NCI-H345 (cell line): ENCODE measurements at places on chromosomes 6 and 20.
A peak's percentile ranks its signal among the peaks of the same experiment; 100 is the strongest.

DNA sequence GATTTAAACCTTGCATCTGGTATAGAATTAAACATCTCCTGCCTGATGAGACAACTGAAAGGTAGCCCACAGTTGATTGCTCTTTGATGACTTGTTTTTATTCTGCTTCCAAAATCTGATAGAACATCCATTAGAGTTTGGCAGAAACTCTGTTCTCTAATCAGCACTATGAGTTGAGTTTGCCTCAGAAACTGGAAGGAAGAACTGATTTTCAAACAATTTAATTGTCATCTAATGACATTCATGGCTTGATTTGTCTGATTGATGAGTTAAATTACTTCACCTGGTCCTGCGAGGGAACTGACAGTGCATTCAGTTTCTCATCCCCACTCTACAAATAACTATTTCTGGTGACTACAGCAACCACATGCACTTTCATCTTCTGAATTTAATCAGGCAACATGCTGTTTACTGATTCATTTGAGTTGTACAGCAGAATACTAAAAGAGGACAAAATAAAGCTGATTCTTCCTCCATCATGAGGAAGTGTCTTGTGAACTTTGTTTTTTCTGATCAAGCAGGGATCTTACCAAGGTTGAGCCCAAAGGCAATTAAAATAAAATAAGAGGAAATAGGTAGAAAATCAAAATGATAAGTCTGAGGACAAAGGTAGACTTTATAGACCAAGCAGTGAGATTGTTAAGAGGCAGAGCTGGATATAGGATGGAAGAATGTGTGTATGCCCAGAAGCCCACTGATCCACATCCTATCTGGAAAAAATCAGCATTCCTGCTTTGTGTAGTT is 15.7 kb upstream of the MRAP2 start:
- no peak for DNase-seq

DNA sequence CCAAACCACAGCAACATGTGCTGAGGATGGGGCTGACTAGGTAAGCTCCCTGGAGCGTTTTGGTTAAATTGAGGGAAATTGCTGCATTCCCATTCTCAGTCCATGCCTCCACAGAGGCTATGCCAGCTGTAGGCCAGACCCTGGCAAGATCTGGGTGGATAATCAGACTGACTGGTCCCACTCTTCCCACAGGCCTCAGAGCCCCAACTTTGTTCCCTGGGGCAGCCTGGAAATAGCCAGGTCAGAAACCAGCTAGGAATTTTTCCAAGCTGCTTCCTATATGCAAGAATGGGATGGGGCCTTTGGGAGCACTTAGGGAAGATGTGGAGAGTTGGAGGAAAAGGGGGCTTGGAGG is 1.5 kb upstream of the VEGFA start:
- no peak for DNase-seq

GRCh38 chr6:68635706-68636513 is 828 bp downstream of the ADGRB3 start:
- DNase-seq: peak; percentile 59

DNA sequence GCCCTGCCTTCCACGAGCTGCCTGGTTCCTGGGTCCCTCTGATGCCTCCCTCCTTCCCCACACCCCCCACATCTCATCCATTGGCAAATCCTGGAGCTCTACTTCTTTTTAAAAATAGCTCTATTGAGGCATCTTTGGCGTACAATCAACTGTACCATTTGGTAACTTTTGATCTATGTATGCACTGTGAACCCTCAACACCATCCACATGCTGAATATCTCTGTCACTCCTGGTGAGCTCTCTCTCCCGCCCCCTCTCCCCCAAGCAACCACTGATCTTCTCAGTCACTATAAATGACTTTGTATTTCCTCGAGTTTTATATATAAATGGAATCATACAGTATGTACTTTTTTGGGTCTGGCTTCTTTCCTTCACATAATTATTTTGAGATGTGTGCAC is 22.4 kb upstream of the PMEPA1 start:
- DNase-seq: no peak

- DNase-seq: no peak
Observed at GRCh38 chr6:87979737-87980136, 67.9 kb upstream of the SPACA1 start.

GRCh38 chr6:149885888-149886287 is 12.0 kb downstream of the RAET1E start:
- no peak for DNase-seq

- no peak for DNase-seq
Observed at GRCh38 chr6:100663219-100663863, 198.6 kb upstream of the SIM1 start.

DNA sequence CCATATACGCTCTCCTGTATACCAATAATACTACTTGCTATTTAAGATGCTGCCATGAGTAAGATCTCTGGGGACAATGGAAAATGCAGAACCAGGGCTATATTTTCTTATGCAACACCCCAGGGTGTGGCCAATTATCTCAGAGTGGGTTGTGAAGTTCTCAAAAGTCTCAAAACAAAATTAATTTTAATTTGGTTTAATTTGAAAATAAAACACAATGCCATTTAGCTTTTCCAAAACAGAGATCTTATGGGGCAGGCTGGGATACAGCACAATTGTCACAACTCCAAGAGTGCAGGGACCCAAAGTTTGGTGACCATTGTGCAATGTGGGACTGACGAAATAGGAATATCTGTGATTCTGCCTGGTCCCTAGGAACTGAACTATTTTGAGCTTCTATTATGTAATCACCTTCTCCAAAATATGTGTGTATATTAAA is 43.1 kb downstream of the MBOAT1 start:
- DNase-seq: no peak

DNA sequence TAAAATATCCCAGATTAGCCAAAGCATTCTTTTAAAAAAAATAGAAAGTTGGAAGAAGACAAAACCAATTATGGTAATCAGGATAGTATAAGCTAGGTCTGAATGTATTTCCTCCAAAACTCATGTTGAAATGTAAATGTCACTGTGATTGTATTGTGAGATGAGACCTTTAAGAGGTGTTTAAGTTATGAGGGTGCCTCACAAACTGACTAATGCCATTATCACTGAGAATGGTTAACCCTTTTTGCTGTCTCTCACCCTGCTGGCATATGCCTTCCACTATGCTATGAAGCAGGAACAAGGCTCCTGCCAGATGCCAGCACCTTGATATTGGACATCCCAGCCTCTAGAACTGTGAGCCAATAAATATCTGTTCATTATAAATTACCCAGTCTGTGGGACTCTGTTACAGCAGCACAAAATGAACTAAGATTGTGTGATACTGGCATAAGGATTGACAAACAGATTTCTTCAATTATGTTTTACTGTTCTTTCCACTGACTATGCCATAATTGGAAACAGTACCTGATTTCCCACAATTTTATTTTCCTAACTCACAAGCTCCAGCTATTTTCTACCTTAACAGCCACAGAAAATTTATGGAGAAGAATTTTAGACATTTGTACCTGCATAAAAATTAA is 63.8 kb downstream of the IBTK start:
- no peak for DNase-seq

DNA sequence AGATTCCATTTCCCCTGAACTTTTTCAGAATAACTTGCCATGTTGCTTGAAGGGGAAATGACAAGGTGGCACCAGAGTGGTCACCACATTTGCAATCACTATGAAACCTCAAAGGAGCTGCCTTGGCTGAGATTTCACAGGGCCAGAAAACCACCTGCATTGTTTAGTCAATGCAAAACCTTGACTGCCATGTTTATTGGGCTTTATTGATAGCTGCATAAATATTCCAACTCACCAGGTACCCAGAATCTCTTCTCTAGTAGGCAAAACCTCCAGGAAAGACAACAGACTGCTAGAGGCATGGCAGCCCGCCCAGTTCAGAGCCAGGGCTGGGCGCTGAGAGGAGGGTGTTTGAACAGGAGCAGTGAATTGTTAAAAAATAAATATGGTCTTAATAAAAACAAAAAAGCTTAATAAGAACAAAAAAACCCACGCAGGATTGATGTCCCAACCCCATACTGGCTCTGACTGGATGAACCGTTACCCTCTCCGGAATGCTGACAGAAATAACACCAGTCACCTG is 375.6 kb downstream of the ZFAND3 start:
- no peak for DNase-seq

DNA sequence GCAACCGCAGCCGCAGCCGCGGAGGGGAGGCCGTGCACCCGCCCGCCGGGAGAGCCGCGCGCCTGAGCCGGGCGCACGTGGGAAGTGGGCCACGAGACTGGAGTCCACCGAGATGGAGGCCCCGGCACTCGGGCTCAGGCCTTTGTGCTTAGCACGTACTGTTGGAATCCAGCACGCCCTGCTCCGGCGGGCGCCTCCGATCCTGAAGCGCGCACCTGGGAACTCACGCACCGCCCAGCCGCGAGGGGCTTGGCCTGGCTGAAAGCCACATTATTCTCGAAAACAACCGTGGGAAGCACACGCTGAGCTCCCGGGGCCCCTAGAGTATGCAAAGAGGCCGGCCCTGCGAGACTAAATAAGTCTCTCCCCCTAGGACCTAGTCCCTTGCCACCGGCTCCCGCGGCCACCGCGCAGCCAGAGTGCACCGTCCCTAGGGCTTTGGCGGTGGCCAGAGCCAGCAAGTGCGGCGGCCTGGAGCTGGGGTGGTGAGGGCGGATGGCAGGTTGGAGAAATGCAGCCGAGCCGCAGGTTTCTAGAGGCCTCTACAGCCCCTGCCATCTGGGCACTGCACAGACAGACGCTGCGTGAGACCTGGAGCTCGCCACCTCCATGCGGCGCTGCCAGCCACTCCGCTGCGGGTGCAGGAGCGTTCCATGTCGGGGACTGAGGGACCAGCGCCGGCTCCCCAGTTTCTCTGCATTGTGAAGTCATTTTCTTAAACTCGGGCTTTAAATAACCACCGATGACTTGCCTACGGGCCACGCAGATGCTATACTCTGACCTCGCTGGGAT is 42.0 kb upstream of the LY86 start:
- DNase-seq: peak; percentile 29

GRCh38 chr6:42315991-42316970 is 98.6 kb upstream of the MRPS10 start:
- no peak for DNase-seq

- DNase-seq: no peak
Observed at GRCh38 chr6:156250593-156250992, 526.6 kb upstream of the ARID1B start.

DNA sequence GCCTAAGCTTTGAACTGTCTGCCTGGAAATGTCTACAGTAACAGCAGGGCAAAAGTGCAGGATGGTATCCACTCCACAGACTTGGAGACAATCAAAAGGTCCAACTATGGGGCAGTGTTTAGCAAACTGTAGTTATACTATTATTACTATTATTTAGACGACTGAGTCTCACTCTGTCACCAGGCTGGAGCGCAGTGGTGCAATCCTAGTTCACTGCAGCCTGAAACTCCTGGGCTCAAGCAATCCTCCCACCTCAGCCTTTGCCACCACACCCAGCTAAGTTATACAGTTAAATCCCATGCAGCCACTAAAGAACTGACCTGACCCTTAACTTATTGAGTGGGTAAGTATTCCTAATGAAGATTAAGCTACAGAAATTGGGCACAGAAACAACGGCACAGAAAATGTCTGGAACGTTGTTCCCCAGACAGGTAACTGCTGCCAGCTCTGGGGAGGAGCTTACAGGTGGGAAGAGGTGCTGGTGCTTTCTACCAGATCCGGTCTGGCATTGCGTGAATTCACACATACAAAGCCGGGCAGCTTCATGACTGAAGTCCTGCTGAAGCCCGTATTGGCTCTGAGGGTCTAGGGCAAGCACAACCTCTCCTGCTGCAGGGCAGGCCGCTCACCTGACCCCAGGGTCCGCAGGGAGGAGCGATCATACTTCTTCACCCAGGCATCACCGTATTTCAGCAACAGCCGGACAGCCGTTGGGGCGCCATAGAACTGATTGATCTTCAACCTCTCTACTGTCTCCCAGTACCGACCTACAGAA is 27.0 kb upstream of the APMAP start:
- DNase-seq: no peak

GRCh38 chr6:107400616-107401147 is 58.7 kb downstream of the PDSS2 start:
- no peak for DNase-seq

GRCh38 chr6:74632196-74632875 is 573.5 kb downstream of the COL12A1 start:
- DNase-seq: no peak

DNA sequence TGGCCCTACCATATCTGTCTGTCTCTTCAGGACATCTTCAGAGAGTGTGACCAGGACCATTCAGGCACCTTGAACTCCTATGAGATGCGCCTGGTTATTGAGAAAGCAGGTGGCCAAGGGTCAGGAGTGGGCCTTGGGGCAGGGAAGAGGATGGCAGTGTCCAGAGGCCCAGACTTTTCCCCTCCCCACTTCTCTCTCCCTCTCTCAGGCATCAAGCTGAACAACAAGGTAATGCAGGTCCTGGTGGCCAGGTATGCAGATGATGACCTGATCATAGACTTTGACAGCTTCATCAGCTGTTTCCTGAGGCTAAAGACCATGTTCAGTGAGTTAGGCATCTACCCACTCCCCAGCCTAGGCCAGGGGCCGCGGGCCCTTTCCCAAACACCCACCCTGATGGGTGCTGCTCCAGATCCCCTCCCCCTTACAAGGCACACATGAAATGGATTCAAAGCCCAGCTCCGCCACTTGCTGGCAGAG is 24.3 kb downstream of the CAPN11 start:
- DNase-seq: no peak
